ENCODE measurements at places on chromosomes 3 and 15.
A peak's percentile ranks its signal among the peaks of the same experiment; 100 is the strongest.

DNA sequence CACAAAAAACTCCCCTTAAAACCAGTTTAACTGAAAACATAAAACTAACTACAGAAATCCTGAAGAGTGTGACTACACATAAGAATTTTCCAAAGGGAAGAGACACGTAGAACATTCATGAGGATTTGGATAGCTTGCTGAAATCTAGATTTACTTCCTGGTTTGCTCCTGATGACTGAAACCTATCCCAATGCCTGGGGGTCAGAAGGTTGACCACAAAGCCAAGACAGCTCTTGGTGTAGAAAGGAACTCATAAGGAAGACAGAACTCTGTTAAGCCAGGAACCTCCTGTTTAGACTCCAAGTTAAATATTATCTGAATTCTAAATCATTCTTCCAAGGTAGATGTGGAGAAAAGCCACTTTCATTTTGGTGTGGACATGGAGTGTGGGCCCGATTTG, 92.8 kb downstream of the TFG start:
- DNase-seq, result no peak

- DNase-seq, result no peak
Observed at GRCh38 chr15:75712668-75713337, at the start of gene CSPG4. CSPG4 (minus strand) TSS chr15:75712848; CDS start chr15:75712755, 93 bp downstream.

GRCh38 chr3:151386056-151386455, 1.5 kb upstream of the P2RY12 start:
- DNase-seq, result no peak

- no peak for DNase-seq
Observed at GRCh38 chr3:156274791-156275190, 154.4 kb downstream of the KCNAB1 start.

GRCh38 chr3:193828477-193828876, 235.5 kb downstream of the OPA1 start:
- DNase-seq, result no peak

DNA sequence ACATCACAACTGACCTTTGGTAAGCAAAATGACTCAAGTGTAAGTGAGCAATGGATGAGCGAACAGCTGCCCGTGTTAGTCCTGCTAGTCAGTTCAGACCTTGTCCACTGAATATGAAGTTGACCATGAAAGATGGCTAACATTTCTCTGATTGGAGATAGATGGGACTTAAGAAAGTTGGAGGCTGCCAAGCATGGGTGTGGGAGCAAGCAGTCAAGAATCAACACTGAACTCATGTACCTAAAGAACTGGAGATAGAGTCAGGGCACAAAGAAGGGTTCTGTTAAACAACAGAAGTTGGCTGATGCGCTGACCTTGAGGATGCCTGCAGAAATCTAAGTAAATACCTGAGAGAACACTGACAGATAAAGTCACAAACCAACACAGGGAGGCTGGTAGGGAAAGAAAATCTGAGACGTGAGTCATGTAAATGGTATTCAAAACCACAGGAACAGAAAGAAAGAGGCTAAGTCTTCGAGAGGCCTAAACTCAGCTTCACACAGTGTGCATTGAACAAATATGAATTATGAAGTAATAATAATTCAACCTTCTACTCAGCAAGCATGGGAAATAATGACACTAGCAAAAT, 30.7 kb upstream of the ANPEP start:
- DNase-seq, result no peak

GRCh38 chr3:161925749-161926360, 429.2 kb downstream of the OTOL1 start:
- DNase-seq, result no peak

GRCh38 chr3:4852780-4853748, 126.2 kb upstream of the BHLHE40 start:
- DNase-seq, result no peak

DNA sequence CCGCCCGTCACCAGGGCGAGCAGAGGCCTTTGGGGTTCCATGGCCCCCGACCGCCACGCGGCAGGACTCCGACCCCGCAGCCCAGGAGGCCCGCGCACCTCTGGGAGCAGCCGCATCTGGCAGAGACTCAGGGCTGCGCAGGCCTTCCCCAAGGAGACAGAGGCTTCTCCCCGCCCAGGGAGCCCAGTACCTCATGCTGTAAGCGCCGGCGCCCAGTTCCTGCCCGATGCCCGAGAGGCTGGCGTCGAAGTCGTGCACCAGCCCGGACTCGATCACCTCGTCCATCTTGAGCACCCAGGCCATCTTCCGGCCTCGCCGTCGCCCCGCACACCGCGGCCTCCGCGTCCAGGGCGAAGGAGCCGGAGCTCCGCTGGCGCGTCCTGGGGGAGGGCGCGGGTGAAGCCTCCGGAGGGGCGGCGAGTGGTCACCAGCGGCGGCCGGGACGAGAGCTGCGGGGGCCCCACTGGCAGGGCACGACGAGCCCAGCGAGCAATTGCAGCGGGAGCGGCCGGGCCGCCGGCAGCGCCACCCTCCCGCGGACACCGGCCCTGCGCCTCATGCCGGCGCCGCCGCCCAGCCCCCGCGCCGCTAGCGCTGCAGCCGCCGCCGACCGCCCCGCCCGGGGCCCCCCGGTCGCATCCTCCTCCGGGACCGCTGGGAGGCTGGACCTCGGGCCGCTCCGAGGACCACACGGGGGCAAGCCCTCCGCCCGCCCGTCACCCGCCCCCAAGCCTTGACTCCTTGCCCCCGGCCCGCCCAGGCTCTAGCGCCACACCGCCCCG, 468 bp downstream of the UBP1 start:
- DNase-seq, result peak; percentile 54

- DNase-seq, result no peak
Observed at GRCh38 chr15:41483519-41483918, 10.2 kb upstream of the ITPKA start.

Data from activated naive CD4-positive, alpha-beta T cell treated with Interleukin-2 at 50 U/mL for 16 hours (primary cell).